Activated naive CD8-positive, alpha-beta T cell treated with anti-CD3 and anti-CD28 coated beads, Interleukin-2, amount 50 U/mL, for 24 hours (primary cell): ENCODE measurements at places on chromosomes 11 and 22.

- H3K27me3 ChIP-seq, result no peaks in the 10 kb centered on the region
- no peak overlapping the region for H3K4me3 ChIP-seq
- DNase-seq, result no peak
- no peaks in the 10 kb centered on the region for H3K4me1 ChIP-seq
- no peak overlapping the region for H3K27ac ChIP-seq
Observed at GRCh38 chr11:132042296-132042695, 671.9 kb downstream of the NTM start.

DNA sequence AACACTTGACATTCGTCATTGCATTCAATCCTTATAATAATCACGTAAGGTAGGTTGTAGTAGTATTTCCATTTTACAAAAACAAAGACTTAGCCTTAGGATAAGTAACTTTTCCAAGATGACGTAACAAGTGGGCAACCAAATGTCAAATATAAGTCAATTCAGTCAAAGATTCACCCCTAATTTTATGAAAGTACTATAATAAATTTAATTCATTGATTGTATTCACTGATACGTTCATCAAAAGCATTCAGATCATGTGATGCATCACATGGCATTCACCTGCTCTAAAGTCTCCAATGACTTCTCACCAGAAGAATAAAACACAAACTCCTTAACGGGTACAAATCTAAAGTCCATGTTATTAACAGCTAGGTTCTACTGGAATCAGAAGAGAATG, 2.1 kb downstream of the KIF18A start:
- peaks cover 4% of the 10 kb centered on the region for H3K27me3 ChIP-seq
- H3K36me3 ChIP-seq, result peaks cover 8% of the 10 kb centered on the region
- peak overlapping the region; percentile 97 for H3K4me3 ChIP-seq
- no peak for DNase-seq
- peaks cover 39% of the 10 kb centered on the region for H3K4me1 ChIP-seq

DNA sequence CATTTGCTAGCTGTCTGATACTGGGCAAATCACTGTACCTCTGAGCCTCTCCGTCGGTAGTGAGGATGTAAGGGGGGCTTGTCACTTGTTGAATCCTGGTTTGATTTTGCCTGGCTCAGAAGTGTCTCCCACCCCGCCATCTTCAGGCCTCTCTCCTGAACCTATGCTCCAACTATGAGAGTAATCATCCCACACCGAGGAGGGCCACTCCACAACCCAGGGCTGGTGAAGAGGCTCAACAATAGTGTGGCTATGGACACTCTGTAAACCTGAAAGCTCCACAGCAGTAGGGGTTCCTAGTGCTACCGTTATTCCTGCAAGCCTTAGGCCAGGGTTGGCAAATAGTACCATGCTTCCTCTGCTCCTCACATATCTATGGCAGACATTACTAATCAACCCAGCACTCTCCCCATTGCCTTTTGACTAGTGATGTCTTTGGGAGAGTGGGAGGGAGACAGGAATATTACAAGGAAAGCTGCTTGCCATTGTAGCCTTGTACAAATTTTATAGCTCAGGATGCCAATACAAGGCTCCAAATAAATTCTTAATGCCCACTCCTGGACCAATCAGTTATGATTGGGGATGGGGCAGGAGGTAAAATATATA, 134.0 kb upstream of the TEAD1 start:
- H3K36me3 ChIP-seq, result no peaks in the 10 kb centered on the region
- no peak overlapping the region for H3K4me3 ChIP-seq
- peaks cover 8% of the 10 kb centered on the region for H3K27me3 ChIP-seq
- H3K27ac ChIP-seq, result no peak overlapping the region

GRCh38 chr22:30671071-30671470, 3.4 kb upstream of the DUSP18 start:
- H3K36me3 ChIP-seq, result no peaks in the 10 kb centered on the region
- peaks cover 2% of the 10 kb centered on the region for H3K27me3 ChIP-seq
- DNase-seq, result no peak
- no peak overlapping the region for H3K4me3 ChIP-seq

DNA sequence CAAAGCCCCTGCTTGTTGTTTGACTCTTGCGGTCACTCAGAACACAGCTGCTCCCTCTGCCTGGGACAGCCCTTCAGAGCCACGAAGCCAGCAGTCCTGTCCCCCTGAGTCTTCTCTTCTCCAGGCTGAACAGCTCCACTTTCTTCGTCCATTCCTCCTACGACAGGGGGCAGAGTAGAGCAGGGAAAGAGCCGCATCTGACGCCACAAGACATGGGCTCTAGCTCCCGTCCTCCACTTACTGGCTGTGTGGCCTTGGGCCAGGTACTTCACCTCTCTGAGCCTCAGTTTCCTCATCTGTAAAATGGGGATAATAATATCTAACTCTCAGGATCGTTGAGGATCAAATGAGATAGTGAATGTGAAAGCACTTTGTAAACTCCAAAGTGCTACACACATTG, 29.9 kb downstream of the CHRDL2 start:
- H3K27me3 ChIP-seq, result peaks cover 4% of the 10 kb centered on the region
- peaks cover 6% of the 10 kb centered on the region for H3K4me1 ChIP-seq
- no peaks in the 10 kb centered on the region for H3K36me3 ChIP-seq
- no peak for DNase-seq
- no peak overlapping the region for H3K27ac ChIP-seq

DNA sequence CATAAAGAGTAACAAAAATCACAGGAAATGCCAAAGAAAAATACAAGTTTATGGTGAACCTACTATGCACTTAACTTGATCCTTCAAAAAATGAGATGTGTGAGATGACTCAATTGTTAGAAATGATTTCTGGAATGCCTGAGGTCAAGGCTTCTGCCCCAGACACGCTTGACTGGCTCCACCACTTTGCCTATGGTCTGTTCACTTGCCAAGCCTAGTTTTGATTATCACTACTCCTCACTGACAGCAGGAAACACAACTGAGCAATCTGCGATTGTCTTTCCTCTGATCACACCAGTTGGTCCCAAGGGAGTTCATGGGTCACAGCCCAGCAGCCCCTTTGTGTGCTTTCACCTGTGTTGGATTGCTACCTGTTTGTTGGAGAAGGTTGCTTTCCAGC, 20.6 kb upstream of the PRDM10 start:
- H3K36me3 ChIP-seq, result no peaks in the 10 kb centered on the region
- DNase-seq, result no peak
- no peak overlapping the region for H3K27ac ChIP-seq

DNA sequence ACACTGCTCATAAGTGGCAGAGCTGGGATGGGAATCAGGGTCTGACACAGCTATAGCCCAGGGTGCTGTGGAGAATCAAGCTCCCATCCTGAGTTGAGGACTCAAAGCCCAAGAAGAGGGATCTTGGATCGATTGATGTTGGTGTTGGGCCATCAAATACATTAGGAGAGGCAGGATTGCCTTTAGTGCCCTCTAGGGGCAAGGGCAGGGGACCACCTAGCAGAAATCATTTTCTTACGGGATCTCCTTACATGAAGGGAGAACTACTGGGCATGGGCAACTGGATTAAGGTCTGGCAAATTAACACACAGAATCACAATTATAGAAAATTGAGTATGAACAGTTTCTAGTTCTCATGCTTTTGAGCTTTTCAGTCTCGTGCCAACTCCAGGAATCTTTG, 24.9 kb upstream of the EMSY start:
- H3K27ac ChIP-seq, result no peak overlapping the region
- H3K4me1 ChIP-seq, result peaks cover 9% of the 10 kb centered on the region
- no peak overlapping the region for H3K4me3 ChIP-seq
- peaks cover 10% of the 10 kb centered on the region for H3K27me3 ChIP-seq
- DNase-seq, result no peak

- peaks cover 9% of the 10 kb centered on the region for H3K36me3 ChIP-seq
- no peak overlapping the region for H3K27ac ChIP-seq
- peaks cover 33% of the 10 kb centered on the region for H3K27me3 ChIP-seq
- H3K4me1 ChIP-seq, result no peaks in the 10 kb centered on the region
Observed at GRCh38 chr22:22460635-22461034, 47.9 kb downstream of the ZNF280B start.

GRCh38 chr11:4527926-4528325, 17.1 kb upstream of the OR52M1 start:
- no peaks in the 10 kb centered on the region for H3K36me3 ChIP-seq
- H3K27me3 ChIP-seq, result peaks cover 7% of the 10 kb centered on the region
- no peak overlapping the region for H3K4me3 ChIP-seq
- no peak overlapping the region for H3K27ac ChIP-seq

DNA sequence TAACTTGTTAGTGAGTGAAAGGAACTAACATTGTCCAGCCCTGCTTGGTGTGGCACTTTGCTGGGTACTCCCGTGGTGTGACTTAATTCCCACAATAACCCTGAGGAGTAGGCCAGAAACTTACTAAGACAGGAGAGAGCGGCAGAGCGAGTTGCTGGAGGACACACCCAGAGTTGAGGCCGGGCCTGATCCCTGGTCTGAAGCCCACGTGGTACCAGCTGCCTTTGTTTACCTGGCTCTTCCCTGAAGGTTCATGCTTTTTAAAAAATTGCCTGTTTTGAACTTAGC, 594 bp downstream of the MPST start:
- H3K27ac ChIP-seq, result no peak overlapping the region
- DNase-seq, result no peak
- H3K36me3 ChIP-seq, result no peaks in the 10 kb centered on the region
- peak overlapping the region; percentile 78 for H3K4me3 ChIP-seq
- H3K27me3 ChIP-seq, result peaks cover 22% of the 10 kb centered on the region
- peaks cover 13% of the 10 kb centered on the region for H3K4me1 ChIP-seq

DNA sequence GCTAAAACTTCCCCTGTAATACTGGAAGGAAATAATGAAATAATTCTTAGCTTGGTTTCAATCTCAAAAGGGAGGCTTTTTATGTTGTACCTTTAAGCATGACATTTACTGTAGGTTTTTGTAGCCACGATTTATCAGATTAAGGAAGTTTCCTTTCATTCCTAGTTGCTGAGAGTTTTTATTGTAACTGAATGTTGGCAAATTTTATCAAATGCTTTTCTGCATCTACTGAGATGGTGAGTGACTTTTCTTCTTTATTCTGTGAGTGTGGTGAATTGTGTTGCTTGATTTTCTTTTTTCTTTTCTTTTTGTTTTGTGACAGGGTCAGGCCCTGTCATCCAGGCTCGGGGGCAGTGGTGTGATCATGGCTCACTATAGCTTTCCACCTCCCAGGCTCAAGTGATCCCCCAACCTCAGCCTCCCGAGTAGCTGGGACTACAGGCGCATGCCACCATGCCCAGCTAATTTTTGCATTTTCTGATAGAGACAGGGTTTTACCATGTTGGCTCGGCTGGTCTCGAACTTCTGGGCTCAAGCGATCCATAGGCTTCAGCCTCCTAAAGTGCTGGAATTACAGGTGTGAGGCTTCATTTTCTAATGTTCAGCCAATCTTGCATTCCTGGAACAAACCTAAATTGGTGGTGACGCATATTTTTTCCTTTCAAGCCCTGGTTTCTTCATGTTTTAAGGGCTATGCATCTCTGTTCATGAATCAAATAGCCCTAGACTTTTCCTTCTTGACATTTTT, 26.2 kb downstream of the SUSD2 start:
- H3K4me3 ChIP-seq, result no peak overlapping the region
- H3K4me1 ChIP-seq, result peaks cover 28% of the 10 kb centered on the region
- H3K27ac ChIP-seq, result peak overlapping the region; percentile 50
- H3K36me3 ChIP-seq, result no peaks in the 10 kb centered on the region
- DNase-seq, result no peak
